ENCODE measurements at places on chromosomes 3 and 15.

GRCh38 chr3:38966811-38967692, 84.7 kb downstream of the SCN11A start:
- DNase-seq: no peak

GRCh38 chr3:177133860-177134815, 63.1 kb downstream of the TBL1XR1 start:
- DNase-seq: no peak

DNA sequence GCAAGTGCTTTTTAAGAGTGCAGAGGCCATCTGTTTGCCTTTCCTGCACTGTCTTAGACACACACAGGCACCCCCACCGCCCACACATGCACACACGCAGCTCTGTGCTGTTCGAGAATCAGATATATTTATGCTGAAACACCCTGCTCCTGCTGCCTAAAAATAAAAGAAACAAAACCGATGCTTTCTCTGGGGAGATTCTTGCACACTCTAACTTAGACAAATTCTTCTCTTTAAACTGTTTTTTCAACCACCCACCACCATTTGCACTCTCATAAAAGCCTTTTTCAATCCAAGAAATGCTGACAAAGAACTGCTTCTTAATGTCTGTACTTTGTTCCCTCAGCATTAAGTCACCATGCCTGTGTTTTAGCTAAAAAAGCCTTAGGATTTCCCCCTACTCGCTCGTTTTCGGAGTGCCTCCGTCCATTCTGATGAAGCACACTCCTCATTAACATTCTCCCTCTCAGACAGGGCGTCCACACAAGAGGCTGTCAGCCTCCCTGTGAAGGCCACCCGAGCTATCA, 26.2 kb downstream of the SLC12A8 start:
- no peak for DNase-seq

DNA sequence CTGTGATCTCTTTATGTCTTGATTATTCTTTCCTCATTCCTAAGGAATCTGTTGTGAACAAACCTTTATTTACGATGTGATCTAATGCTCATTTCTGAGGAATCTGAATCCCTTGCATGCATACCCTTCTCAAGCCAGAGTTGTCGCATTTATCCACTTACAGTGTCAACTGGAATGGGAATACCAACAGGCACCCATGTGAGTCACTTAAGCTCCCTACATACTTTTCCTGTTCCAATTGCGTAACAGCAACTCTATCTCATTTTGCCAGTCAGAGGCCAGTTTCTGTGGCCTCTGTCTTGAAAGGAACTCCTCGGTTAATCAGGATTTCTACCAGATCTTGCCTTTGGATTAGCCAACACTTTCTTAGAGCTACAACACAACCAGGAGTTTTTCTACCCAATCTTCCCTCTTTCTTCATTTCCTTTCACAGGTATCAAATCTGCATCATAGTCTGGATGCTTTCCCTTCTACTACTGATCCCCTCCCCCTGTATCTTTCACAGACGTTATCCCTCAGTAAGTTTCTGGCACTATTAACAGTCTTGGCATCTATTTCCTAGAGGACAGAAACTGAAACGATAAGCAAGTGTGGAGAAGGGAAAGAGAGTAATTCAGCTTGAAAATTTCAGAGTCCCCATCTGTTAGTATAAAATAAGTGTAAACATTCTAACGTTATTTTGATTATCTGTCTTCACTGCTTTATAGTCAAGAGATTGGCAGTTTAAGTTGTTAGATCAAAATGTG, 66.8 kb upstream of the BCHE start:
- DNase-seq: no peak

DNA sequence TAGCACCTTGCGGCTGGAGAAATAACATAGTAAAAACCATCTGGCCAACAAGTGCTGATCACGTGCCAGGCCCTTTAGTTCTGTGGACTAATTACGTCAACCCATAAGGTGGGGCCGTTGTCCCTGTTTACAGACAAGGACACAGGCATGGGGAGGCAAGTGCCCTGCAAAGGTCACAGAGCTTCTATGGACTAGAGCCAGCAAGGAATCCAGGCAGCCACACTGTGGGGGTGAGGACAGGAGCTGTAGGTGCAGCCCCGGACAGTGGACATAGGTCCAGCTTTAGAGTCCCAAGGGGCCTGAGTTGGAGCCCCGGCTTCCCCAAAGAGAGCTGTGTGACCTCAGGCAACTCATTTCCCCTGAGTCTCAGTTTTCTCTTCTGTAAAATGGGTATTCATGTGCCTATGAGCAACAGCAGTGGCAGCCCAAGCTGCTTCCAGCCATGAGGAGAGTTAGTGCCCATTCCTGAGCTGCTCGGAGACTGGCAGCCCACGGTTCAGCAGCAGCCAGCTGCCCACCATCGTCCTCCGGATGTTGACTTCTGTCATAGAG, 13.9 kb downstream of the CHST13 start:
- DNase-seq: no peak

DNA sequence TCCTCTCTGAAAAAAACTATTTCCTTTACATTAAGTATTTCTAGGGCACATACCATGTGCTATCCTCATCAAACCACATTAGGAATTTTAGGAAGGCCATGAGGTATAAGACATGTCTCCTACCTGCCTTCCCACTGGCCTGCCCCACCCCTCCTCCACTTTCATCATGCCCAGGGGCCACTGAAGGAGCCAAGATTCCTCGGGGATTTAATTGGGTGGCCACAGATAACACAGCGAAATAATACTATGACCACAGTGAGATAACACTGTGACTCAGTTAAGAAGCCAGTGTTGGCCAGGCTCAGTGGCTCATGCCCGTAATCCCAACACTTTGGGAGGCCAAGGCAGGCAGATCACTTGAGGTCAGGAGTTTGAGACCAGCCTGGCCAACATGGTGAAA, 9.8 kb upstream of the BMF start:
- DNase-seq: no peak

- no peak for DNase-seq
These were observed 21.7 kb downstream of the EDC3 start for GRCh38 chr15:74674161-74674560.

- DNase-seq: no peak
These were observed 726.5 kb upstream of the NECTIN3 start for GRCh38 chr3:110344897-110345767.

GRCh38 chr15:65655457-65655856, 33.7 kb downstream of the SLC24A1 start:
- no peak for DNase-seq
